Mesenteric fat pad (tissue), 1 donor: ENCODE measurements at places on chromosomes 1 and 21.

GRCh38 chr21:39531064-39531463, 79.3 kb downstream of the SH3BGR start:
- no peak for DNase-seq

DNA sequence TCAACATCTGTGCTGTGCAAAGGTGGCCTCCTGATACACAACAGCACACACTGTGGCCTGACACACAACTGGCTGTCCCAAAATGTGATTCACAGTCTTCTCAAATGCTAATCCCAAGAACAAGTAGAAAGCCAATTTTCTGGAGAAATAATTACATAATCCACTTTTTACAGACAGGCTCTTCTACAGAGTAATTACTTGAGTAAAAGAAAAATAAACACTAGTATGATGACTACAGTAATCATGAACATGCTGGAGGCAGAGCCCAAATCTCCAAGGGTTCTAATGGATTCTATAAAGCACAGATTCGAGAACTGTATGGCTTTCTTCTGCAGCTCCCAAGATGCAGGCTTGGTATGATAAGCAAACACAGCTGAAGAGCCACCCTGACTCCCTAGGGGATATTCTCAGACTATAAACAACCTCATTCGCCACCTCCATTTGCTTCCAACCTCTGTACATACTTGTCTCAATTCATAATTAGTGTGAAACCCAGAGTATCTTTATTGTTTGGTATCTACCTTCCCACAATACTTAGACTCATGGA, 81.9 kb downstream of the SIPA1L2 start:
- no peak for DNase-seq

GRCh38 chr1:24107462-24108138, 4.3 kb downstream of the MYOM3 start:
- DNase-seq: no peak

- no peak for DNase-seq
These were observed 10.8 kb downstream of the S1PR1 start for GRCh38 chr1:101247404-101248287.

GRCh38 chr1:109425391-109426280, 612 bp downstream of the PSMA5 start:
- DNase-seq: no peak

- no peak for DNase-seq
These were observed 122.4 kb downstream of the TOMM20 start for GRCh38 chr1:235006132-235006721.

DNA sequence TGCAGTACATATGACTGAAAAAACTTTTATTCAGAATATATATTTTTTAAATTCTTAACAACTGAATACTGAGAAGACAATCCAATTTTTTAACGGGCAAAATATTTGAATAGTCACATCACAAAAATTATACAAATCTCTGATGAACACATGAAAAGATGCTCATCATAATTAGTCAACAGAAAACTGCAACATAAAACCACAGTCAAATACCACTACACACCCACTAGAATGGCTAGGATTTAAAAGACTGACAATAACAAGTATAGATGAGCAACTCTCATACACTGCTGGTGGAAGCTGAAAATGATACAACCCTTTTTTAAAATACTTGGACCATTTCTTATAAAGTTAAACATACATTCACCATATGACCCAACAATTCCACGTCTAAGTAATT, 87.7 kb upstream of the TNFSF4 start:
- no peak for DNase-seq

- no peak for DNase-seq
These were observed 7.9 kb upstream of the AMPD1 start for GRCh38 chr1:114703242-114703641.

DNA sequence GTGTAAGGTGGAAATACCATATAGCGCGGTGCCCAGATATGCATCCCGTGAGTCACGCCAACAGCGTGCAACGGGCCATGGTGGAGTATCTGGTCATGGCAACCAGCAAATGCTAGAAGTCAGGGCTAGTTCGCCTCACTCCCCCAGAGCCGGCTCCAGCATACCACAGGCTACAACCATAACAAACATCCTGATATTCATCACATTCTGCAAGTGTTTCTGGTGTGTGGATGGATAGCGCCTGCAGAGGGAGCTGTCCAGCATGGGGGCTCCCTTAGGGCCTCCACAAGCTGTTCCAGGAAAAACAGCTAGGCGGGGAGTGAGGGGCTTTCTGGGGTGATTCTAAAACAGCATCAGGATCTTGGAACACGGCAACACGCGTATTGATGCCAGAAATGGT, 6.8 kb downstream of the C1orf198 start:
- no peak for DNase-seq

- no peak for DNase-seq
These were observed 78.5 kb downstream of the WDR3 start for GRCh38 chr1:118008011-118008410.

GRCh38 chr1:180131510-180131909, 23.2 kb upstream of the QSOX1 start:
- DNase-seq: no peak

DNA sequence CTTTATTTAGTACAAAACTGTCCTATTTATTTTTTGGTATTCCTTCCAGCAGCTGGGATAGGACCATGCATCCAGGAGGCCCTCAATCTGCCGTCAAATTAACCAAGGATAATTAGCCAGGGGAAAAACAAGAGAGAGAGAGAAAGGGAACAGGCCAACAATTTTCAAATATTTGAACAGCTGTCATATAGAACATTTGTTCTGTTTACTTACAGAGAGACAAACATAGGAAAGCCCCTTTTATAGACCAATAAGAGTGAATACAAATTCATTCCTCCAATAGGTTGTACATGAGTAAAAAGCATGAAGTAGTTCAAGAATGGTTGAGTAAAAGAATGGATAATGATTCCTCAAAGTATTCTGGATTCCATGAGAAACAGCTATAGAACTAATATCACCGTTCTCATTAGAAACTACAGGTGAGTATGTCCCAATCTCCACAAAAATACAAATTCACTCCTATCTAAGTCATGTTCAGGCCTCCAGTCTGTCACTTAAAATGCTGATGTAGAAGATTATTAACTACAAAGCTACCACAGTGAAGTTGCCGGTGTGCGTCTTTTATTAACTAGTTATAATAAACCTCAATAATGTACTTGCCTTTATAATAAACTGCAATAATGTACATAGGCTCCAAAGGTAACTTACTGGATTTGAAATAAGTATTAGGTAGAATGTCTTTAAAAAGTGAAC, 64.8 kb upstream of the GNG4 start:
- no peak for DNase-seq
